ENCODE measurements at places on chromosomes 3 and 15. TPM values are rescaled to one million over a fixed set of nuclear protein-coding genes. Genes with fewer than 3 reads are reported as not detected.

Gene PLXND1
- total RNA-seq: 69.4 TPM

DNA sequence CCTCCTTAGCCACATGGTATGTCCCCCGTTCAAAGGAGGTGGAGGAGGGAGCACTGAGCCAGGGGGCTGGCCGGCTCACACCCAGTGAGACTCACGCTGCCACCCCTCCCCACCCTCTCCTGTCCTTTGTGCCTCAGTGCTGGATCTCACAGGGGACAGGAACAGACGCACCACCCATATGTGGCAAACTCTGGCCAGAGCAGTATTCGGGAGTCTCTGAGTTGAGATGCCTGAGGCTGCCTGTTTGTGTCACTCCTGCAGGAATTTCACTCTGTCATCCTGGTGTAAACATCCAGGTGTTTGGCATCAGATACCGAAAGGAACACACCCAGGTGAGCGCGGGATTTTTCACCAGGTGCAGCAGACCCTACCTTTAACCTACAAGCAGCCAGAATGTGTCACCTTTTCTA is 25.7 kb downstream of the RGMA start:
- ATAC-seq: no peak

DNA sequence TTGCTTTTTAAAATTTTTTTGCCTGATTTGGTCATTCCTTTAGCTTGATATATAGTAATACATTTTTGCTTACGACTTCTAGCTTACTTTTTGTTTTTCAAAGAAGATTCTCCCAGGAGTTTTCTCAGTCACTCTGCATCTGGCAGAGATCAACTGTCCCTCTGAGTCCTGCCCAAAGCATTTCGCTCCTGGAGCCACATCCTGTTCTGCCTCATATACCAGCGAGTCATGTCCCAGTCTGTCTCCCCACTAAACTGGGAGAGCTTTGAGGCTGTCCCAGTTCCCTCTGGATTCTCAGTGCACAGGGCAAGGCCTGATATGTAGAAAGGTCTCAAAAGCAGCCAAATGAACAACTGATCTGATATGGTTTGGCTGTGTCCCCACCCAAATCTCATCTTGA is 326.3 kb downstream of the ARRDC4 start:
- ATAC-seq: no peak

GRCh38 chr15:32099097-32099785 is 68.9 kb downstream of the CHRNA7 start:
- no peak for ATAC-seq

DNA sequence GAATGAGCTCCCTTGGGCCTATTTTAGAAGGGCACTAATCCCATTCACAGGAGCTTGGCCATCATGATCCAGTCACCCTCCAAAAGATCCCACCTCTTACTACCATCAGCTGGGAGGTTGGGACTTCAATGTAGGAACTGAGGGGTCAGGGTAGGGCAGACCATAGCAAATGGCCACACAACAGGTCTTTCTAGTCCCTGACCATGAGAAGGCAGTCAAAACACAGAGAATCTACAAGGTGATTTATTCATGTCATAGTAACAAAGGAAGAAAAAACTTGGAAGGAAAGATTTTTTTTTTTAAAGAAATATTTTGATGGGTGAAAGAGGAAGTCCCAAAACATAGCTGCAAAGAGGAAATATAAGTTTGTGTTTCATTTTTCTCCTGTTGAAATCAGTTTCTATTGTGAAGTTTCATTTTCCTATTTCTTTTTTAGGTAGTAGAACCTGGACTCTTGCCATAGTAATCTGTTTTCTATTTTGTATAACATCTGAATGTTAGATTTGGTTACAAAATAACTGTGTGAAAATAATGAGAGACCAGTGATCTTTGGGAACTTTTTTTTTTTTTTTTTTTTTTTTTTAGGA is 23.5 kb upstream of the TNFSF10 start:
- no peak for ATAC-seq

DNA sequence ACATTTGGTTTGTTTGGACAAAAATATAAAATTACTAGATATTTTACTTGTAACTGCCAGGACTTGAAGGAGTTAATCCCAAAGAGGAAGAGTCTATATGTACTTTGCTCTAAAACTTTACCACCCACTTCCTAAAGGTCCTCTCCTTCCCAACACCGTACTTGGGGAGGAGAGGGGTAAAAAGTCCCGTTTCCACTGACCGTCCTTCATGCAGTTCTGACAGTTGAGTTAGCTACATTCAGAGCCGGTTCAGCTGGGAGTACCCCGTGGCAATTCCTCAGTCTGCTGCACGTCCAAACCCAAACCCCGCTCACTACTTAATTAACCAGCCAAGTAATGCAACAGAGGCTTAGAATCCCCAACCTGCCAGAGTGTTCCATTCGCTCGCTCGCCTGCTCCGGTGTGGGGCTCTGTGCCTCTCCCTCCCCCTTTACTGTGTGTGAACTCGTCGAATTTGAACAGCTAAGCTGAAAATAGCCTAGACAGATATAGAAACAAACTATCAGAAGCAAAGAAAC is 519.7 kb downstream of the FOXP1 start:
- ATAC-seq: no peak

GRCh38 chr3:157063469-157063868 is 96.5 kb downstream of the CCNL1 start:
- ATAC-seq: no peak

Data from gastroesophageal sphincter (tissue), 4 donors.